Esophagus muscularis mucosa (tissue), 4 donors: ENCODE measurements at places on chromosomes 3 and 15. TPM values are rescaled to one million over a fixed set of nuclear protein-coding genes. Genes with fewer than 3 reads are reported as not detected.

Gene SERPINI2
- total RNA-seq = 0.32 TPM

Gene STRA6
- 0.66 TPM for total RNA-seq

Gene TMCO5A
- total RNA-seq = not detected

Gene TGM4
- not detected for total RNA-seq

Gene FGF12
- 10.2 TPM for total RNA-seq

Gene ITIH3
- total RNA-seq = 2.3 TPM

GRCh38 chr3:191961022-191961421 lies 500.1 kb downstream of the PYDC2 start:
- DNase-seq = no peak

DNA sequence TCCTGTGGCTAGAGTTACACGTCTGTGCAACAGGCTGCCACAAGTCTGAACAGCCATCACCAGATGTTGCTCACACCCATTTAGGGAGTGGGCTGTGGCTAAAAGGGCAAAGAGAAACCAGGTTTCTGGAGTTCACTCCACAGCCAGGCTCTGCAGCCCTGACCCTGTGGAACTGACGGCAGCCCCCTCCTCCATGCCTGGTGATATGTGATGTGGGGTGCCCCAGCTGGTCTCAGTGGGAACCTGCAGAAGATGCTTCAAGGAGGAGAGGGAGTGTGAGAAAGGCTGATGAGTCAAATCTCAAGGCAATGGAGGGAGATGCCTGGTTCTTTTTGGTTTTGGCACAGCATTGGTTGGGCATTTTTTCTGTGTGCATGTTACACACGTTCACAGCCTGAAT lies 130.6 kb downstream of the TPRA1 start:
- no peak for DNase-seq

DNA sequence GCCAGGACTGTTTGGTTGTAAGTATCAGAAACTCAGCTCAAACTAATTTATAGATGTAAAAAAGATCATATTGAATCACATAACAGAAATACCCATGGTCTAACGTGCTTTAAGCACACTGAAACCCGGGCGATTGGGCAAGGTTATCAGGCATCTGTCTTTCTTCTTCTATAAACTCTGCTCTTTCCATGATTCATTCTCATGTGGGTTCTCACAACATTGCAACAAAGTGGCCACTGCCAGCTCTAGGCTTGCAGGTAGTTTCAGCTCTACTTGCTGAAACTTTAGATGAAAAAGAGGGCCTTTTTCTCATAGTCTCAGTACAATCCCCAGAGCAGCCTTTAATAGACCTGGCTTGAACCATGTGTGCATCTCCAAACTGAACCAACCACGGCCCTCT lies 456.1 kb downstream of the MFSD1 start:
- DNase-seq = no peak

DNA sequence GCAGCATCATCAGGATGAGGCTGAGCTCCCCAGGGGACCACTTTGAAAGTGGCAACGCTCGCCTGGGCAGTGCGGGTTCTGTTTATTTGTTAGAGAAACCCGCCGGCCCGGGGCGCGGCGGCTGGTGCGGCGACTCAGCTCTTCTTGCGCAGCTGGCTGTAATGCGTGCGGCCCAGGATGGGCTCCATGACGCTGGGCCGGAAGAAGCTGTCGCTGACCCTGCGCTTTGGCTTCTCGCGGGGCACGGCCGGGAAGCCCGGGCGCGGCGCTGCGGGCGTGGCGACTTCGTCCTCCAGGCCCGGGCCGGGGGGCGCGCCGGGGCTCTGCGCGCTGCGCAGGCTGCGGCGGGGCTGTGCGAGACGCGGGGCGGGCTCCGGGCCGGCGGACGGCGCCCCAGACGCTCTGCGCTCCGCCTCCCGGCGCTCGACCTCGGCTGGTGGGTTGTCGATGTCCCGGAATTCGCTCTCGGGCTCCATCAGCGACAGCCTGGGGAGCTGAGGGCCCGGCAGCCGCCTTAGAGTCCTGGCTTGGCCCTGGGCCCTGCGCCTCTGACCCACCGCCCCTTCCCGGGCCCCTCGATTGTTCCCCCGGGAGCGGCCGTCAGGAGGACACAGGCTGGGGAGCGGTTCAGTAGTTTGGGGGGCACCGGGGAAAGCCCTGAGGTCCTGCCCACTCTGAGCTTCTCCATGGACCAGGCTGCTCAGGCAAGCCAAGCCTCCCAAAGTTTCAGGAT lies 10.3 kb upstream of the KIF7 start:
- no peak for DNase-seq

DNA sequence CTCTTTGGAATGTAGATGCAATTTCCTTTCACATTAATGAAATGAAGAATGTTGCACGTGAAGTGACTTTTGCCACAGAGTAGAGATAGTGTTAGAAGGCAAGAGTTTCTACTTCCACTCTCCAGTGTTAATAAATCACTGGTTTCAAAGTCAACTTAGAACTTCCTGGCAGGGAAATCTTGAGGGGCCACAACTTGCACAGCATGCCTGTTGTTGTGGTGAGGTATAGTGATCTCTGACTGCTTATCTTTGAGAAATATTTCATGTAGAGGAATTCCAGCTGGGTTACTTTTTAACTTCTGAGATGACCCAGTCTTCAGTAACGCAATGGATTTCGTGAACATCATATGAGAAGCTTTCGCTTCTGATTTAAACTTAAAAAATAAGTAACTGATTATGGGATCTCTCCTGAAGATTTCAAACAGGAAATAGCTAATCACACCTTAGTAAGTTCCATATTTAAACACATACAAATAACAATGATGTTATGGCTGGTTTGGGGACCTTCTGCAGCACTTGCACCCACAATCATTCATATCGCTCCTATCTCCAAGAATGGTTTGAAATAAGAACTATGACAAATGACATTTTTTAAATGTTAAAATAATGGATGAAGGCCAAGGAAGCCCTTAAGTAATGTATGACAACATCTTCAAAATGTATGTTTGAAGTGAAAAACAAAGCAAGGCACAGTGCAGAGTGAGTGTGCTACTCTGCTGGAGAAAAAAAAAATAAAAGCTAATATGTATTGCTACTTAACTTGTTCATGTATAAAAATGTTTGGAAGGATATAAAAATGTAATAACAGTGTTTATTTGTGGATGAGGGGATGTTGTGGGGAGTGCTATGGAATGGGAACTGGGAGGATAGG lies 726.5 kb upstream of the NECTIN3 start:
- no peak for DNase-seq

- no peak for DNase-seq
Measured at GRCh38 chr15:32646291-32646690, 4.8 kb downstream of the SCG5 start.

DNA sequence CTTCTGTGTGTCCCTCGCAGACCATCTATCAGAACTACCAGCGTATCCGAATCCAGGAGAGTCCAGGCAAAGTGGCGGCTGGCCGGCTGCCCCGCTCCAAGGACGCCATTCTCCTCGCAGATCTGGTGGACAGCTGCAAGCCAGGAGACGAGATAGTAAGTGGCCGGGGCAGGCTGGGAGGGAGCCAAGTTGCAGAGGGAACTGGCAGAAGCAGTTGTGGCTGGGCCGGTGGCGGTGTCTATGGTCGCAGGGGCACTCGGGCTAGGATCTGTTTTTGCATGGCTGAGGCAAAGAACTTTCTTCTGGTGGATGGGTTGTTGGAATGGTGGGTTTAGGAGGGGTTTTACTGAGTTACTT lies 10.1 kb downstream of the MCM2 start:
- no peak for DNase-seq

DNA sequence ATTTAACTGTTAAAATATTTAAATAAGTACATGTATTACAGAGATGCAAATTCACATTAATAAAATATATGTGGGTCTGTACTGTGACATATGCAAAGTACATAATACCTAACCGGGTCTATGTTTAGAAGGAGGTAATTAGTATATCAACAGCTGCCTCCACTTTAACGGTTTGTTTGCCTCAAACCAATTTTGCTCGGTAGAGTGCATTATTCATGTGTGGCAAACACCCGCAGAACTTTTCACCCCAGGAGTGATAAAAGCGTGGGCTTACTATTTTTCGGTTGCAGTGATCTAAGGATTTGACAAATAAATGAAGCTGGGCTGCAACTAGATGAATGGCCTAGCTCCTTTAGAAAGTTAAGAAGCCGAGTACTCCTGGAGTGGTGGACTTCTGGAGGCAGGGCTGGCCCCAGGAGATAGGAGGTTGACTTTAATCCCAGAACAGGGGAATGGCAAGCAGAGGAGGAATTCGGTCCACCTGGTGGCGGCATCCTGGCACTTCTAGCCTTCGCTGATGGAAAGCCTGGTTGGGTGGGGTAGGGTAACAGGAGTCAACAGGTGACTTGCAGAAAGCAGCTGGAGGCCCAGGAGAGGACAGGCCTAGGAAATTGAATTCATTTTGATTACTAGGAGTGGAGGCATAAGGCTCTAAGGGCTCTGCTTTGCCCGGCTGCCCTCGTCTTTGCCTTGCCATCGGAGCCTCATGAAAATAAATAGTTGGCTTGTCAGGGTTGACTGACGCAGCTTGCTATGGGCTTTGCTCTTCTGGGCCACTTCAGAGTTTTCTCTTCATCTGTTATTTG lies 2.4 kb downstream of the SLCO3A1 start:
- DNase-seq = peak; percentile 21
